ENCODE measurements at places on chromosomes 2 and 18.

- no peak for DNase-seq
Observed at GRCh38 chr2:14779252-14779651, 146.7 kb downstream of the LRATD1 start.

DNA sequence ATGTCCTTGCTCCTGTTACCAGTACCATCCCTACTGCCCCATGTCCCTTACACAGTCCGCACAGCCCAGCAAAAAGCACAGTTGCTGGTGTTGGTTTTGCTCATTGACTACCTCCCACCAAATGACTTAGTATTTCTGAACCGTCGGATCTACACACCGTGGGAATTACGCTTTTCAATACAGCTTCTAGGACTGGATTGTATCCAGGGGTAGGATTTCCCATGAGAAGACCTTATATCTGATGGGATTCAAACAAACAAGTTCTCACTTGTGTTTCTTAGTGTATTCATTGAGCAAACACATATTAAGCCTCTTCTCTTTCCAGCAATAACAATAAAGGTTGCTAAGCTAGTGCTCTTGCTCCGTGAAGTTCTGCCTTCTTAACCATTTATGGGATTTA is 25.8 kb downstream of the TRAPPC12 start:
- no peak for DNase-seq

DNA sequence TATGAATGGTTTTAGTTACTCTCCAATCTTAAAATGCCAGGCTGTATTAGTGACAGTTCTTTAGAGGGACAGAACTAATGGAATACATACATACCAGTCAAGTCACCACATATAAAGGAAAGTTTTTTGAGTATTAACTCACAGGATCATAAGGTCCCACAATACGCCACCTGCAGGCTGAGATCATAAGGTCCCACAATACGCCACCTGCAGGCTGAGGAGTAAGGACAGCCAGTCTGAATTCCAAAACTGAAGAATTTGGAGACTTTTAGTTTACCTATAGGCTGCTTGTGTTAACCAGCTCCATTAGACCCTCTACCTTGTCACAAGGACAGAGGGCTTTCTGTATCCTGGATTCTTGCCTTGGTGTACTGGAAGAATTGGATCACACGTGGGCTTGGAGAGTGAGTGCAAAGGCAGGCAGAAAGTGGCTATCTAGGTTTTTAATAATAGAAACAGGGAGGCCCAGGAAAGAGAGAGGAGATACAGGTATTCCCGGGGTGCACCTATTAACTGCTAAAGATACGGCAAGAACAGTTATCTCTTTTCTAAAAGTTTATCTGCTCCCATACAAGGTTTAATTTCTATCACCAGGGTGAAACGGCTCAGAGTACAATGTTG is 234.9 kb upstream of the CYRIA start:
- no peak for DNase-seq

- no peak for DNase-seq
Observed at GRCh38 chr2:111194835-111195621, 74.3 kb downstream of the BCL2L11 start.

DNA sequence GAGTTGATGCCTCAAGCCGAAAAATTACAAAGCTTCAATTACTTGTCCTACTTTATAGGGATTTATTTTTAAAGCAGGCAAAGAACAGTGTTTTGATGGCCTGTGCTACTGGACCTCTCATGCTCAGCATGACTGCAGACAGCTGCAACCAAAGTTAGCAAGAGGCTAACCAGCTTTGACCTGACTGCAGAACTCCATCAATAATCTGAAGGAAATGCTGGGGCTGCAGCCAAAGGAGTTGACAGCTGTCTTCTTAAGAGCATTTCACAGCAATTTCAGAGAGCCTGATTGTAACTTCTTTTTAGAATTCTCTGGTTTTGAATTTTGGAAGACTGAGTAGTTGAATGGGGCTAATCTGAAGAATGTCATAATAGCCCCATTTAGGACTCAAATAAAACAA is 46.5 kb upstream of the SESTD1 start:
- DNase-seq: no peak

DNA sequence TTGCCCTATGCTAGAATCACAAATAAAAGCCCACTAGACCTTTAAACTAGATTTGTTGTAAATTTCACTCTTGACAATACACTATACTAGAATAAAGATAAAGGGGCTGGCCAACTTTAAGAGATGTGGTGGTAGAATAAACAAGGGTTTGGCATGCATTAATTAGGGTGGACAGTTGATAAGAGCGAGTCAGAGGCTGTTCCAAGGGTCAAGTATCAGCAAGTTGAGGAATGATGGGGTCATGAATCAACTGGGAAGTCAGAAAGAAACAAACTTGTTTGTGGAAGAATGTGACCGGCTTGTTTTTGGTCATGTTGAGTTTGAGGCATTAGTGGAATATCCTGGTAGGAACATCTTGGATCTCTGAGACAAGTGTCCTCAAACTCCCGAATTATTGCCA is 398.3 kb upstream of the TNP1 start:
- no peak for DNase-seq

DNA sequence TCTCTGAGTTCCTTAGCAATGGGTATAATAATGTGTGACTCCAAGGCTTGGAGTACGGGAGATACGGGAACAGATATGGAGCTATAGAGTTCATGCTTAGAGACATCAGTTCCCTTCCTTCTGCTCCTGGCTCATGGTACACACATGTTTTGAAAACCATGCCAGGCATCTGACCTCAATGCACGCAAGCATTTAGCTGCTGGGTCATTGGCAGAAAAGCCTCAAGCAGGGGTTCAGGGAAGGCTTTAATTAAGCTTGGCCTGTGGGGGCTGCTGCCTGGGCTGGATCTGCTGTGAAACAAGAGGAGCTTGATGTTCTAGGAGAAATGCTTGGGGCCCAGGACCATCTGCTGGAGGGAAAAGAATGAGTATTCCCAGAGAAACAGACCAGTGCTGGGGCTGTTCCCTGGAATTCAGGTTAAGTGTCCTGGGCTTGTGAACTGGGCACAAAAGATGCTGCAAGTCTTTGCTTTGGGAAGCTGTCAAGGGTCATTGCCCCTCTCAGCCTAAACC is 3.2 kb downstream of the ALLC start:
- no peak for DNase-seq

DNA sequence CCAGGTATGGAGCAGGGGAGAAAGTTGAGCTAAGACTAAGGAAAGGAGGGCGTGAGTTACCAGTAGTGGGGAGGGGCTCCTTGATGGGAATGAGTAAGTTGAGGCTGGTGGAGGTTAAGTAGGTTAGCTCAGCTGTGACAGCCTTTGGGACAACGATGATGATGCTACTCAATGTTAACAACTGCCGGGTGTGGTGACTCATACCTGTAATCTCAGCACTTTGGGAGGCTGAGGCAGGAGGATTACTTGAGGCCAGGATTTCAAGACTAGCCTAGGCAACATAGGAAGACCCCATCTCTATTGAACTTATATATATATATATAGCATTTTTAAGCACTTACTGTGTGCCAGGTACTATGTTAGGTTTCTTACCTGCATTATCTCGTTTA is 48.4 kb downstream of the HK2 start:
- DNase-seq: no peak

- DNase-seq: no peak
Observed at GRCh38 chr2:128366713-128367511, 48.2 kb upstream of the HS6ST1 start.

GRCh38 chr2:66789741-66790140 is 354.8 kb downstream of the MEIS1 start:
- DNase-seq: no peak

- no peak for DNase-seq
Observed at GRCh38 chr2:1968988-1969700, 224.8 kb upstream of the PXDN start.

GRCh38 chr18:8942909-8943545 is 159.5 kb upstream of the NDUFV2 start:
- DNase-seq: no peak

GRCh38 chr2:78870343-78870967 is 155.0 kb upstream of the REG3G start:
- no peak for DNase-seq

GRCh38 chr2:146576339-146577111 is 1268.3 kb upstream of the ACVR2A start:
- DNase-seq: no peak

DNA sequence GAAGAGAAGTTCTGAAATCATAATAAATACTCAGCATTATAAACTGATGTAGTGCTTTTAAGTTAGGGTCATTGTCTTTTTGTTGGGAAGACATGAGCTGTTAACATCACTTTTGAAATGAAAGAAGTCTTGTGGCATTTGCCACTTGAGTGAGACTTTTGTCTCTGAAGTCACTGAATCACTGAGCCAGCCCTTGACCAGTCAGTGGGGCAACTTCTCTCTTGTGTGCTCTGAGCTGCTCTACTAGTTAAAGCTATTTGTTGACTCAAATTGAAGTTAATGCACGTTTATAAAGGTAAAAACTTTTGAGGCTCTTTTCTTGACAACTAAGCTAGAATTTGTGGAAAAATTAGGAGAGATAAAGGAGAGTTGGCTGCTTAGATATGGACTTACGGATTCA is 6.7 kb downstream of the WDR43 start:
- no peak for DNase-seq

- DNase-seq: no peak
Observed at GRCh38 chr2:54457323-54458023, 1.3 kb downstream of the SPTBN1 start.

All from central memory CD8-positive, alpha-beta T cell (primary cell).